GM13977 (cell line): ENCODE measurements at places on chromosomes 12 and 14.
A peak's percentile ranks its signal among the peaks of the same experiment; 100 is the strongest.

DNA sequence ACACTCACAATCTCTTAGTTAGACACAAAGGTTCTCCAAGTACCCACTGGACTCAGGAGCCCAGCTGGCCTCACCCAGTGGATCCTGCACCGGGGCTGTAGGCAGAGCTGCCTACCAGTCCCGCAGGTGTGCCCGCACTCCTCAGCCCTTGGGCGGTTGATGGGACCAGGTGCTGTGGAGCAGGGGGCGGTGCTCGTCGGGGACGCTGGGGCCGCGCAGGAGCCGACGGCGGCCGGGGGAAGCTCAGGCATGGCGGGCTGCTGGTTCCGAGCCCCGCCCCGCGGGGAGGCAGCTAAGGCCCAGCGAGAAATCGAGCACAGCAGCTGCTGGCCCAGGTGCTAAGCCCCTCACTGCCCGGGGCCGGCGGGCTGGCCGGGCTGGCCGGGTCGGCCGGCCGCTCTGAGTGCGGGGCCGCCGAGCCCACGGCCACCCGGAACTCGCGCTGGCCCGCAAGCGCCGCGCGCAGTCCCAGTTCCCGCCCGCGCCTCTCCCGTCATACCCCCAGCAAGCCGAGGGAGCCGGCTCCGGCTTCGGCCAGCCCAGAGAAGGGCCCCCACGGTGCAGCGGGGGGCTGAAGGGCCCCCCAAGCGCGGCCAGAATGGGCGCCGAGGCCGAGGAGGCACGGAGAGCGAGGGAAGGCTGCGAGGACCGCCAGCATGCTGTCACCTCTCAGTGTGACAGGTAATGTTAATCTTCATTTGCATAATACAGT, 506.8 kb downstream of the LRFN5 start:
- DNase-seq, result no peak

DNA sequence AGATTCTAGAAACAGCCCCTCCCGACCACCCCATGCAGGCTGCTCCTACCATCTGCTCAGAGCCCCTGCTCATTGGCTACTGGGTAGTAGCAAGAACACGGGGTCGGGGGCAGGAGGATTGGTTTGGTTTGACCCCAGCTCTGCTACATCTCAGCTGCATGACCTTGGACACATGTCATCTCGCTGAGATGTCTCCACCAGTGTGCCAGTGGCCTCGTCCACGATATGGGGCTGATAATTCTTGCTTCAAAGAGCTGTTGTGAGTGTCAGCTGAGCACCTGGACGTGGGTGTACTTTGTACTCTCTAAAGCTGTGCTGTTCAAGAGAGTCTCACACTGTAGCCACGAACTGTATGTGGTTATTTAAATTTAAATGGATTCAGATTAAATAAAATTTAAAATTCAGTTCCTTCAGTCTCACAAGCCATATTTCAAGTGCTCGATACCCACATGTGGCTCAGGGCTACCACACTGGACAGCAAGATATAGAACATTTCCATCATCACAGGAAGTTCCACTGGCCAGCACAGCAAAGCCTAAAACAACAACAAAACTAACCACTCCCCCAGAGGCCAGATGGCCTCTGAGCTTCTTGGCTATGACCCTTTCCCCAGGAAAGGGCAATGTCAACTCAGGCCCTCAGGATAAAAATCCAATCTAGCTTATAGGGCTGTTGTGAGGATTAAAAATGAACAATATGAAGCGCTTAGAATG, 18.6 kb downstream of the LTBP2 start:
- no peak for DNase-seq

DNA sequence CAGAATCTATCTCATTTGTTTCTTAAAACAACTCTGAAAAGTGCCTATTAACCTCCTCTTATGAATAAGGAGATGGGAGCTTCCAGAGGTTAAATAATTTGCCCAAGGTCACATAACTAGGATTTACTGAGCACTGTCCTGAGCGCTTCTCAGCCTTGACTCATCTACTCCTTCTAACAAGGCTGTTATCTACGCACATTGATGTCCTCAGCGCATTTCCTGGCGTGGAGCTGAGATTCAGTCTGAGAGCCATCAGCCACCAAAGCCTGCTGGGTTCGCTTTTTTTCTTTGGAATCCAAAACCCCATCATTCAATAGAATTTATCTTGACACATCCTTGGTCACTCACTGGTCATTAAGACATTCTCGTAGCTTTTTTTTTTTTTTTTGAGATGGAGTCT, 29.3 kb downstream of the AK7 start:
- DNase-seq, result no peak

- no peak for DNase-seq
Measured at GRCh38 chr14:29102266-29102665, 335.7 kb downstream of the FOXG1 start.

- no peak for DNase-seq
Measured at GRCh38 chr12:96810057-96810456, 97.0 kb upstream of the NEDD1 start.

- DNase-seq, result no peak
Measured at GRCh38 chr14:28121512-28122297, 644.9 kb upstream of the FOXG1 start.

DNA sequence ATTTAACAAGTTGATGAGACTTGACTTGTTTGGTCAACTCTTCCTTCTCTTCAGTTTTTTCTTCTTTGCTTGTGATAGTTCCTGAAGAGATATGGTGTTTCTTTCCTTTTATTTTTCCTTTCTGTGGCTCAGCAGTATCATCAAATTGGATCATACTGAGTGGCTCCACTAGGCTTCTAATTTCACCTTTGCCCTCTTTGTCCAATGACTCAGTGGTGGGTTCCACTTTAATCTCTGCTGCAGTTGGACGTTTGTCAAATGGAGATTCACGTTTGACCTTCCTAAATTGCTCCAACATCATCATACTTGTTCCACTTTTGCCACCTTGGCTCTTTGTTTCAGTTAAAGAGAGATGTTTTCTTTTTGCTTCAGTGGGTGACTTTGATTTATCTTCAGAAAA, 41.5 kb downstream of the FAM186A start:
- no peak for DNase-seq

- peak; percentile 17 for DNase-seq
Measured at GRCh38 chr14:24665440-24665991, 31.5 kb upstream of the GZMB start.

DNA sequence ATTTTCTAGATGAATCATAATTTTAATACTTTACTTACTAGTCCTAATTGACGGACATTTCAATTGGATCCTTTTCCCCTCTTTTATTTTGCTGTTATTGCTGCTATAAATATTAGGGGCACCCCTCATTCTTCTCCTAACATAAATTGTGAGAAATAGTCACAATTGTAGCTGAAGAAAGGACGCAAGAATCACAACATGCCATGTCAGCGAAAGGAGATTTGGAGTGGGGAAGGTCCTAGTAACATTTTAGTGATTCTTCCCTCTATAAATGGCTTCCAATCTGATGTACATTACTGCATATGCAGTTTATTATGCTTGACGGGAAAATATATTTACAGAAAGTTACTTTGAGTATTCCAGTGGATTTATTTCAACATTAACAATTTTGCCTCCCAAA, 7.7 kb upstream of the PLEKHH1 start:
- no peak for DNase-seq

DNA sequence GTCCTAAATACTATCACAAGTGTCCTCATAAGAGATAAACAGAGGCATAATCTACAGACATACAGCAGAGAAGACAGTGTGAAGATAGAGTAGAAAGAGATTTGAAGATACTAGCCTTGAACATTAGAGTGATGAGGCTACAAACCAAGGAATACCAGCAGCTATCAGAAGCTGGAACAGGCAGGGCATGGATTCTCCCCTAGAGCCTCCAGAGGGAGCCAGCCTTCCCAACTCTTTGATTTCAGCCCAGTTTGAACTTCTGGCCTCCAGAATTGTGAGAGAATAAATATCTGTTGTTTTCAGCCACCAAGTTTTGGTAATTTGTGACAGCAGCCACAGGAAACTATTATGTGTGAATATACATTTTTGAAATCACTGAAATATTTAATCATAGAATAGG, 47.2 kb downstream of the CCDC91 start:
- no peak for DNase-seq

DNA sequence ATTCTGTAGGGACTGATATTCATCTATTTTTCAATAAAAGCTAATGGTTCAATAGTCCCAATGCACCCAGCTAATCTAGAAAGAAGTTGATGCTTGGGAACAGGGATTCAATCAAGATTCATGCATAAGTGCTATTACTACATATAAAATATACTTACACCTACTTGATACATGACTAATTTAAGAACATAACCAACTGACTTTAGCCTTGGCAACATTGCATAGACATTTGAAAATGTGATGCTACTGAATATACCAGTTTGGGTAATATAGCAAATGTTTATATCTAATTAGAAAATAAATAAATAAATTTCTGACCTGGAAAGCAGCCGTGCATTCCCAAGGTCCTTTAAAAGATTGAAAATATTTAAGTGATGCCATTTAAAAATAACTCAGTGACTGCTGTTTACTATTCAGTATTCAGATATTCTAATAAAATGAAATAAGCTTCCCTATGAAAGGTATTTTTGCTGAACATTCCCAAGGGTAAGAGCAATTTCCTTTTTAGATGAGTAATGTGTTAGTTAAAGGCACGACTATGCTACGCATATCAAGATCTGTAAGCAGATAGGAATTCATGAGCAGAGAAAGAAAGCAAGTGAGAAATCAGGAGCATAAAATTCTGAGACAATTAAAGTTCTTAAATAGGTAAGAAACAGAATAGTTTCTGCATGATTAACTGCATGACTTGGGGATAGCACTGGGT, 160.6 kb upstream of the SYT1 start:
- DNase-seq, result no peak

- DNase-seq, result no peak
Measured at GRCh38 chr12:117114784-117115183, 15.6 kb upstream of the TESC start.

- DNase-seq, result no peak
Measured at GRCh38 chr14:86013641-86014040, 483.7 kb downstream of the FLRT2 start.

- no peak for DNase-seq
Measured at GRCh38 chr12:50111395-50111692, 692 bp upstream of the COX14 start.

DNA sequence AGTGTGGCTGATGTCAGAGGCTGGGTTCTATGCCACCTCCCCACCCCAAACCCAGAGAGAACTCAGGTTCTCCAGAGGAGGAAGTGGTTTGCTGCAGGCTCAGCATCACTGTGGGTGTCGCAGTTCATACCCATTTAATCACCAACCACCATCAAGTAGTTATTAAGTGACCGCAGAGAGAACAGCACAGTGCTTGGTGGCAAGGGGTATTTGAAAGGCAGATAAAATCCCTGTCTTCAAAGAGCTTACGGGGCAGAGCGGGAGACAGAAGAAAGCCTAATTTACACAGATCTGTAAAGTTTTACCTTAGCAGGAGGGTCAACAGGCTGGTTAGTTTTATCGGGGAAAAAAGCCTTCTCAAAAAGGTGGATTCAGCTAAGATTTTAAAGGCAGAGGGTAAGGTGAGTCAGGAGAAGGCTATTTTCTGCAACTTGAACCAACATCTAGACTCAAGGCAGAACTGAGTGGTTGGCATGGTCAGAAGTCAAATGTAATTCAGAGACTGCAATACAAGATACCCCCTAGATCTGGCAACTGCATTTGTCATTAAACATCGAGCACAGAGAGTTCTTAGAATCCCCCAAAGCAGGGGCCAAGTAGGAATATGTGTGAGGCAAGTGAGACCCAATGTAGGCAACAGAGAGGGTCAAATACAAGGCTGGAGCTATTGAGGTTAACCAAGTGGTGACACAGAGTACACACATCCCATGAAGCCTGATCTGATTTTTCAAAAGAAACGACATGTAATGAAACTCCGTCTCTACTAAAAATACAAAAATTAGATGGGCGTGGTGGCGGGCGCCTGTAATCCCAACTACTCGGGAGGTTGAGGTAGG, 13.2 kb downstream of the PXN start:
- no peak for DNase-seq

DNA sequence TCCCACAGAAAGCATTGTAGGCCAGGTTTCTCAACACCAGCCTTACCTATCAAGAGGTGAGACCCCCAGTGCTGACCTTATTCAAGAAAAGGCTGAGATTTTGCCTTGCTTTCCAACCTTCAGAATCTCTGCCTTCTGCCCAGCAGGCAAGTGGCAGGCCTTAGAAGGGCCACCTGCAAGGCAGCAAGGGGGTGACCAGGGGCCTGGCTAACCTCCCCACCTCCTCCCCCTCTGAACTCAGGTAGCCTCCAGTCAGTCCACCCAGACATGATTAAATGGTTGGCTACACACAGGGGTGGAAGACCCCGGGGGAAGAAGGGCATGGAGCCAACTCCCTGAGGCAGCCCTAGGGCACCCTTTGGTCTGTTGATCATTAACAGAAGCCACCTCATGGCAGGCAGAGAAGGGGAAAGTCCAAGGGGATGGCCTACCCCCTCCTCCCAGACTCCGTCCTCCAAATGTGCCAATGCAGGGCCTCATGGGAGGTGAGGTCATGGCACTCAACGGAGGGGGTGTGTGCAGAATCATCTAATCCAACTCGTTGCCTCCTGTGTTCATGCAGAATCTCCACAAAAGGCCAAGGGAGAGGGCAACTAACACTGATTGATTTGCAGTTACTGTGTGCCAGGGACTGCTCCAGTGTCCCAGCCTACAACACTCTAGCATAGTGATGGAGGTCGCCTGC, 8.5 kb downstream of the ZFP36L1 start:
- DNase-seq, result peak; percentile 41

- DNase-seq, result no peak
Measured at GRCh38 chr12:126182619-126183236, 1117.5 kb downstream of the AACS start.

- no peak for DNase-seq
Measured at GRCh38 chr12:65022421-65022820, 98.7 kb downstream of the WIF1 start.

GRCh38 chr14:22887260-22887989, 4.4 kb downstream of the REM2 start:
- DNase-seq, result peak; percentile 75

- DNase-seq, result no peak
Measured at GRCh38 chr12:46892034-46892705, 66.4 kb upstream of the SLC38A4 start.

- DNase-seq, result no peak
Measured at GRCh38 chr12:125417446-125417845, 352.2 kb downstream of the AACS start.

DNA sequence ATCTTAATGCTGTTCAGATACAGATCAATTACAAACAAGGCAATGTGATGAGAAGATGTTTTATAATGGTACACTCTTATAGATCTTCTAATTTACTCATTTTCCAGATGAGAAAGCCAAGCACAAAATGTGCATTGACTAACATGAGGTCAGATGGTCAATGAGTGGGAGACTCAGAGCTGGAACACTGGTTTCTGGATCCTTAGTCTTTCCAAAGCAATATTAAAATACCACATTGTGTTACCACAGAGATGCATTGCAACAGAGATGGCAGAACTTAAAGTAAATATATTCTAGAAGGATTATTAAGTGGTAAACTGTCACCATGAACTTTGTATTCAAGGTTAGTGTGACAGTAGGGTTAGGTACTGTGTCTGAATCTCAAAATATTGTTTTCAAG, 113.6 kb downstream of the SLC15A5 start:
- no peak for DNase-seq
